ENCODE measurements at places on chromosomes 6 and 20. TPM values are rescaled to one million over a fixed set of nuclear protein-coding genes. Genes with fewer than 3 reads are reported as not detected.

DNA sequence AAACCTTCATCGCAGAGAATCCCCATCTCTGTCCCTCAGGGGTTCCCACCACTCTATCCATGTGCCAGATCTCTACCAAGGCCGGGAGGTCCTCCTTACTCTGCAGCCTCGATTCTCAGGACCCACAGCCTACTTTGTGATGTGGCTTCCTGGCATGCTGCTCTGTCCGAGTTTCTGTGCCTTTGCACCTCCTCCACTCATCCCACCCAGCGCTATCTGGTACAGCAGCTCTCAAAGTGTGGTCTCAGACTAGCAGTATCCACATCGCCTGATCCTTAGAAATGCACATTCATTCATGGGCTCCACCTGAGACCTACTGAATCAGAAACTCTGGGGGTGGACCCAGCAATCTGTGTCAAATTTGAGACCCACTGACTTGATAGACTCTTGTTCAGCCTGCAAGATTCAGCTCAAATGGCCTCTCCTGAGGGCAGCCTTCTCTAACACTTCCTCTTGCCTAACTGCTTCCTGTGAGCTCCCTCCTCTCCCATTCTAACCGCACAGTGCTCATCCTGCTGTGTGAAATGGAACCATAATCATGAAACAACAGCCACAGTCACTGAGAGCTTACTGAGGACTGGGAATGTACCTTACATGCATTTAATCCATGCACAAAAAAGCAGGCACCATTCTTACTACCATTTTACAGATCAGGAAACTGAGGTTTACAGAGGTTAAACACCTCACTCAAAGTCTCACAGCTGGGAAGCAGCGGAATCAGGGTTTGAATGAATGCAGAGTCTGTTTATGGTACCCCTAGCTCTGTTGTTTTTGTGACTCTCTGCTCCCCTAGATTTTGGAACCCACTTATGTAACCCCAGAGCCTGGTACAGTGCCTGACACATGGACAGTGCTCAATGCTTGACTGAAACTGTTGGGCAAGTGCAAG is 69.4 kb downstream of the JPH2 start:
- ATAC-seq: no peak

DNA sequence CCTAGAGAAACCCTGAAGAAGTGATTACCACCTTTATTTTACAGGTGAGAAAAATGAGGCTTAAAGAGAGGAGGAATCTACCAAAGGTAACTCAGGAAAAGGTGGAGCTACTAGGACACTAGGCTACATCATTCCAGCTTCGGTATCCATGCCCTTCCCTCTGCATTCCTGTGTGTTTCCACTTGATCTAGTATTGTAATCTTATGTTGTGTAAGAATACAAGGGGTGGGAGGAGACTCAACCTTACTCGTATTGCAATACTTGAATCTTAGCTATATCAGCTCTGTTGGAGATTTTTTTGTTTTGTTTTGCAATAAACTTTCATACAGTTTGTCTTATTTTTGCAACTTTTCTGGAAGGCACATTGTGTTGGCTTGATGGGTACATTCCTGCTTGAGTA is 742.4 kb downstream of the PTPRT start:
- ATAC-seq: no peak

- ATAC-seq: no peak
Measured at GRCh38 chr6:152300517-152300916, 336.6 kb downstream of the SYNE1 start.

DNA sequence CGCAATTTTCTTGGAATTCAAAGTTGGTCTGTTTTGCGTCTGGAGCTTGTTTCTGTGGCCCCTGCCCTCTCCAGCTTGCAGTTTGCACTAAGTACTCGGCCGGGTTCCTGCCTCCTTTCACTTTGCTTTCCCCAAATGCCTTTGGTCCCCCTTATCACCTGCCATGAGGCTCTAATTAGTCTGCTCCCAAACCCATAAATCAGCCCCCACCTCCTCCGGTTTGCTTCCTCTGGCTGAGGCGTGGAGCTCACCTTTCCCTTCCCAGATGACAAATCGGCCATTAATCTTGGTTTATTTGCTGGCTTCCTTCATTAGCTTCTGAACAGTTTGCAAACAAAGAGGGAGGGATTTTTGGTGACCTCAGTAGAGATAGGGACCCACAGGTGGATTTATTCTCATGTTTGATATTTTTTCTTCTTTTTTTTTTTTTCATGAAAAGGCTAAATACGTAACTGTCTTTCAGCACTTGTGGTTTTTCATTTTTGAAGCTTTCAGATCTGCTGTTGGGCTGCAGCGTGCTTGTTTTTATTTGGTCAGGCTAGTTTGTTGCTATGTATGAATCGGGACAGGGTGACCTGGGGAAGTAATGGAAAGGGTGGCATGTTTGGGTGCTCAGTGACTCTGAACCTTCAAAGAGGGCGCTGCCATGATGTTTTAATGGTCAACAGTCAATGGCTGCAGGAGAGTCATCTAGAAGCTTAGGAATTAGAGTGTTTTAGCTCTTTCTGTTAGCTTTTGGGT is 121.7 kb upstream of the JAG1 start:
- no peak for ATAC-seq

GRCh38 chr20:24744747-24745146 is 204.3 kb upstream of the CST7 start:
- no peak for ATAC-seq

DNA sequence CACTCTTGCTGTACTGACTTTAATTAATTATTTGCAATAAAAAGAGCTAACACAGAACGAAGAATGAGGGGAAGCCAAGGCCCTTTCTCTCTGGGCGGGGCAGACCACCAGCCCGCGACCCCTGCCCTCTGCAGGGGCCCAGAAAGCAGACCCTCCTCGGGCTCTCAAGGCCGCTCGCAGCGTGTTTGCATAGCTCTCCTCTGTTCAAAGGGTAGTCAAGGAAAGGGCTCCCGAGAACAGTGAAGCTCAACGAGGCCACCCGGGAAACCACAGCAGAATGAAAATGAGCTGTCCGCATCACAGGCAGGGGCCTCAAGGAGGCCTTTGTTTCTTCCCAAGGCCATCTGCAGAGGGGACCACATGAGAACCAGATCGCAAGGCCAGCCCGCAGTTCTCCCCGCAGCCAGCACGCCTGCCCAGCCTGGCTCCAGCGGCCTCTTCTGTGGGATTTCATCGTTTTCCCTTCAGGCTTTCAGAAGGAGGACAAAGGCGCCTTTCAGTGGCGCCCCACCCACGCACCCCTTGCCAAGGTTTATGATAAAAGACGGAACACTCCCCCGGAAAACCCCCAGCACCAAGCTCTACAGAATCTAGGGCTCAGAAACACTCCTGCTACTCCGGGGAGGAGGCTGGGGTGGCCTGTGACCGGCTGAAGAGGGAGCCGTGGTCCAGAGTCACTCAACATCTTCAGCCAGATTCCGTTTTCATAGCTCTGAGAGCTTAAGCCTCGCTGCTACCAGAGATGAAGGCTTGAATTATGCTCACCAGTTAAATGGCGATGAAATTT is 25.3 kb downstream of the ACSS1 start:
- peak; percentile 57 for ATAC-seq

GRCh38 chr6:16716321-16716858 is 44.9 kb downstream of the ATXN1 start:
- no peak for ATAC-seq

- ATAC-seq: no peak
Measured at GRCh38 chr6:2746557-2747061, 4.1 kb downstream of the MYLK4 start.

- ATAC-seq: peak; percentile 50
Measured at GRCh38 chr6:36724514-36725390, 27.1 kb downstream of the RAB44 start.

DNA sequence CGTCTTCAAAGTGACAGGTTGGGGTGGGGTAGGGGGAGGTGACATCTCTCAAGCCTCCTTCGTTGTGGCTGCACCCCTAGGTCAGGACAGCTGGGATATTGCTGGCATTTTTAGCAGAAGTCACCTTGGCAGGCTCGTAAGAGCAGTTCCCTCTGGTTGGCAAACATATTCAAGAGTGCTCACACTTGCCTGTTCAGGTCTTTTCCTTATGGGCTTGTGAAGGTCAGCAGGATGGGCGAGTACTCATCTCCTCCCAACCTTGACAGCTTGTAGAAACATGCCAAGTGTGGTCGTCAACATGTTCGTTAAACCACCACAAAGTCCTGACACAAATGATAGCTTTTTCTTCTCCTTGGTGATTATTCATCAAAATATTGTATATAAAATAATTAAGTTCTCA is 113.6 kb downstream of the HDGFL1 start:
- no peak for ATAC-seq

BICRAL gene
- total RNA-seq: 13.9 TPM

PPP1R3G gene
- 2.2 TPM for total RNA-seq

MOCS1 gene
- 27.2 TPM for total RNA-seq

Data from gastroesophageal sphincter (tissue), 4 donors.